ENCODE measurements at places on chromosomes 5 and 9. TPM values are rescaled to one million over a fixed set of nuclear protein-coding genes. Genes with fewer than 3 reads are reported as not detected.

DNA sequence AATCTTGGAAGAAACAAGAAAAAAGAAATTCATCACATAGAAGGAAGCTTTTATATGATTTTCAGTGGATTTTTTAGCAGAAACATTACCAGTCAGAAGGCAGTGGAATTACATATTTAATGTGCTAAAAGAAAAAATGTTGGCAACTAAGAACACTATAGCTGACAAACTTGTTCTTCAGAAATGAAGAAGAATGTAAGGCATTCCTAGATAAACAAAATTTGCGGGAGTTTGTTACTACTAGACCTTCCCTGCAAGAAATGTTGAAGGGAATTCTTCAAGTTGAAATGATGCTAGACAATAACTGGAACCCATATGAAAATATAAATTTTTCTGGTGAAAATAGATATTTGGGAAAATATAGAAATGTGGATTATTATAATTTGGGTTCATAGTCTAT, 718.3 kb upstream of the GRAMD2B start:
- no peak overlapping the region for H3K4me3 ChIP-seq
- no peak for DNase-seq
- no peaks in the 10 kb centered on the region for H3K36me3 ChIP-seq
- no peaks in the 10 kb centered on the region for H3K27me3 ChIP-seq
- no peak overlapping the region for H3K27ac ChIP-seq

- no peak overlapping the region for H3K27ac ChIP-seq
- H3K4me1 ChIP-seq: no peaks in the 10 kb centered on the region
- no peak for DNase-seq
- no peaks in the 10 kb centered on the region for H3K36me3 ChIP-seq
- no peaks in the 10 kb centered on the region for H3K27me3 ChIP-seq
Observed at GRCh38 chr9:95777136-95777535, 98.4 kb upstream of the ERCC6L2 start.

- no peak overlapping the region for H3K27ac ChIP-seq
- H3K4me1 ChIP-seq: no peaks in the 10 kb centered on the region
- no peak overlapping the region for H3K4me3 ChIP-seq
- no peaks in the 10 kb centered on the region for H3K36me3 ChIP-seq
Observed at GRCh38 chr9:96047741-96048103, 172.2 kb downstream of the ERCC6L2 start.

DNA sequence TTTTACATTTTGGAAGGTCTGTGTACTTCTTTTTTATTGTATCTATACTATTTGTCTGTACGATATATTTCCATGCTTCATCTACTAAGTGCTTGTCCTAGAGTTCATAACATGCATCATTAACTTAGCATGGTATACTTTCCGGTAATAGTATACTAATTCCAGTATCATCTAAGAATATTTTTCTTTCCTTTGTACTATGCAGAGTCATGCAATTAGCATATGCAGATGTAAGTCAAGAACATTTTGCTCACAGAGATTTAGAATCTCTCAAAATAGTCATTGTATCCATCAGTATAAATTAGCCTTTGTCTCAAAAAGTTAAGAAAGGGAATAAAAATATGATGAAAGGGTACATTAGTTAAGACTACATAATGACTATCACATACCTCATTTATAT, 770.4 kb upstream of the GRAMD2B start:
- no peaks in the 10 kb centered on the region for H3K27me3 ChIP-seq
- no peak for DNase-seq
- H3K36me3 ChIP-seq: no peaks in the 10 kb centered on the region
- H3K27ac ChIP-seq: no peak overlapping the region
- H3K4me1 ChIP-seq: no peaks in the 10 kb centered on the region

DNA sequence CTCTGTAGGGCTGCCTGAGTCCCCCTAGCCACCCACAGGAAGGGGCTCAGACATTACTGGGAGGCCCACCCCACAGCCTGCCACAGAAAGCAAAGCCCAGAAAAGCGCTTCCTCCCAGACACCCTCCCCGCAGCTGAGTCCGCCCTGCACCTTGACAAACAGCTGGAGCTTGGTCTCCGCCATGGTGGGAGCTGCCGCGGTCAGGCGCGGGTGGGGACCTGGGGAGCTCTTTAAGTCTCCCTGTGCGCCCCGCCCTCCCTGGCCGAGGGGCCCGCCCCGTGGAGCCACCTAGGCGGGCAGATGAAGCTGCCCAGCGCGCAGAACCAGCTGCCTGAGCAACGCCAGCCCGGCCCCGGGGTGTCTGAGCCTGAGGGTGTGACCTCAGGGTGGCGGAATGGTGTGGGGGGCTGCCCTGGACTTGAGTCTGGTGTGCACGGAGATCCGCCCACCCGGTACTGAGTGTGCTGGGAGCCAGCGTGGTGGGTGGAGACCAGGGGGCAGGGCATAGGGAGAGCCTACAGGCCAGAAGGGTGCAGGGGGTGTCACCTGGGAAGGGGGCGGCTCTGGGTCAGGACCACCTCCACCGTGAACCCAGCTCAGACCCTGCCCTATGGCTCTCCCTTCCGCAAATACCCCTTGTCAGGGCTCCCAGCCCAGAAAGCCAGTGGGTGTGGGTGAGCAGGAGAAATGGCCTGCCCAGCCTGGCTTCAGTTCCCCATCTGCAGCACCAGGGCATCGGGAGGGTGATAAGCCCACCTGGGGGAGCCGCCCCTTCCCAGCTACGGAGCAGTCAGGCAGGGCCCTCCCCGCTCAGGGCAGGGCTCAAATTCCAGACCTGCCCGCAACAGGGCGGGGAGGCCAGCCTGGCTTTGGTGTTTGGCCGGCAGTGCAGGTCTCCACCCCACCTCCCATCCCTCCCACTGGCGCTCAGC, at the start of gene CLIC3:
CLIC3 (minus strand) TSS at position 208 of the 932 bp plus-strand sequence; CDS start at position 183, 25 bp downstream.
- H3K27me3 ChIP-seq: no peaks in the 10 kb centered on the region
- H3K4me1 ChIP-seq: peaks cover 58% of the 10 kb centered on the region
- peak within 1 kb of the TSS; percentile 62 for H3K27ac ChIP-seq
- peak within 1 kb of the TSS; percentile 51 for H3K4me3 ChIP-seq

DNA sequence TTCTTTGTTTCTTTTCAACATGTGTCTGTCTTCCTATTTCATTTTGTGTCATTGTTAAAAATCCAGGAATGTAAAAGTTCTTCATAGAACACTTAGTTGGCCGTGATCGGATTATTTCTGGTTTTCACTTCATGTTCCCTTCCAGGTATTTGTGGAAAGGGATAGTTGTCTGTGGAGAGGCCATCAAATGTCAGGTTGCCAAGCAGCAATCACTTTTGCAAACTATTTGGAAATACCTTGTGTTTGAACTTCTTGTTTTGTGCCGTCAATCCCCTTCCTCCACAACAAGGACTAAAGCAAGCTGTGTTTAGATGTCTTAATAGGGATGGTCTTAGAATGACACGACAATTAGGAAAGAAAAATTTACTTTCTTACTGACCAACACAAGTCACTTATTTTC, 116.9 kb upstream of the MPDZ start:
- no peak for DNase-seq
- no peaks in the 10 kb centered on the region for H3K27me3 ChIP-seq
- no peaks in the 10 kb centered on the region for H3K36me3 ChIP-seq
- H3K4me3 ChIP-seq: no peak overlapping the region
- H3K27ac ChIP-seq: no peak overlapping the region

DNA sequence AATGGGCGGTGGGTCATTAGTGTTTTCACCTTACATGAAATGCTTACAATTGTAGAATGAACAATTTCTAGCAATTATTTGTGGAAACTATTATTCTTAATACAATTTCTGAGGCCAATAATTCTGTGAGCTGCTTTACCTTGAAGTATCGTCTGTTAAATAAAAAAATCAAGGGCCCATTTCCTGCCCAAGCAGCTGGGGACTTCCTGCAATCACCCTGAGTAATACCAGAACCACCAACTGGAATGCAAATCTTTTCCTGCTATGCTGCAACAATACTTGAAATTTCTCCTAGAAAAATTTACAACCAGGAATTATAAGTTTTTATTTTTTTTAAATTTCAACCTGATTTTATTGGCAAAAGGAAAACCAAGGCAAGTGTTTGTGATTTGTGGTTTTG, 52.6 kb downstream of the ADAMTS16 start:
- no peaks in the 10 kb centered on the region for H3K27me3 ChIP-seq
- no peak for DNase-seq
- H3K36me3 ChIP-seq: no peaks in the 10 kb centered on the region
- H3K27ac ChIP-seq: no peak overlapping the region

- H3K4me3 ChIP-seq: no peak overlapping the region
- no peaks in the 10 kb centered on the region for H3K36me3 ChIP-seq
- DNase-seq: no peak
- no peaks in the 10 kb centered on the region for H3K4me1 ChIP-seq
Observed at GRCh38 chr5:112208699-112209615, 210.1 kb downstream of the EPB41L4A start.

DNA sequence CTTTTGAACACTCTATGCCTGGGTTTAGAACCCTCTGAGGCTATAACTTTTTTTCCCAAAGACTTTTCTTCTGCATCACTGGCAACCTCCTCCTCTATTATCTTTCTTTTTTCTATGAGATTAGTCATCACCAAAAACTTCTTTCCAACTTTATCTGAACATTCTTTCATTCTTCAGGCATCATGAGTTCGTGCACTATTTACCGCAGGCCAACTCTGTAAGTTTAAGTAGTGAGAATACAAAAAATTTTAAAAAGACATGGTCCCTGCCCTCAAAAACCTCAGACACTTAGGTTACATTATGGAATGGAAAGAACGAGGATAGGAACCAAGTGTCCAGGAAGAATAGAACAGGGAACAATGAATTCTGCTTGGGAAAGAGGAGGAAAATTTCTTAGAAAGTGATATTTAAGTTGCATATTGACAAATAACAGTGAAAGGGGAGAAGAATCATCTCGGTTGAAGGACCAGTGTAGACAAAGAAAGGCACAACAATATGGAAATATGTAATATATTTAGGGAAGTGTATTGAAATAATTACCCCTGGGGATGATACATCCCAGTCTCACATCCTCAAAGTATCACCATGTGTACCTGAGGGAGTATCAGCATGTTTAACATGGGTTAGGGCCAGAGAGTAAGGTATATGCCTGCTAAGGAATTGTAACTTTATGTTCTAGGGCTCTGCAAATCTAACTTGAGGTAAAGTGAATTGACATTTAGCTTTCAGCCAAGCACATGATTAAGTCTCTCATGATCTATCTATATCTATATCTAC, 196.5 kb upstream of the NREP start:
- H3K4me3 ChIP-seq: no peak overlapping the region
- H3K36me3 ChIP-seq: no peaks in the 10 kb centered on the region
- no peak for DNase-seq
- H3K4me1 ChIP-seq: no peaks in the 10 kb centered on the region
- no peak overlapping the region for H3K27ac ChIP-seq
- H3K27me3 ChIP-seq: no peaks in the 10 kb centered on the region

GRCh38 chr9:37511016-37512010, 25.6 kb downstream of the POLR1E start:
- H3K27ac ChIP-seq: no peak overlapping the region
- H3K4me3 ChIP-seq: no peak overlapping the region
- no peaks in the 10 kb centered on the region for H3K4me1 ChIP-seq
- DNase-seq: no peak
- H3K27me3 ChIP-seq: no peaks in the 10 kb centered on the region

- peaks cover 5% of the 10 kb centered on the region for H3K36me3 ChIP-seq
- no peak overlapping the region for H3K27ac ChIP-seq
- no peak for DNase-seq
- no peak overlapping the region for H3K4me3 ChIP-seq
- H3K27me3 ChIP-seq: no peaks in the 10 kb centered on the region
- peaks cover 46% of the 10 kb centered on the region for H3K4me1 ChIP-seq
Observed at GRCh38 chr5:131329286-131329560, 65.4 kb downstream of the CDC42SE2 start.

DNA sequence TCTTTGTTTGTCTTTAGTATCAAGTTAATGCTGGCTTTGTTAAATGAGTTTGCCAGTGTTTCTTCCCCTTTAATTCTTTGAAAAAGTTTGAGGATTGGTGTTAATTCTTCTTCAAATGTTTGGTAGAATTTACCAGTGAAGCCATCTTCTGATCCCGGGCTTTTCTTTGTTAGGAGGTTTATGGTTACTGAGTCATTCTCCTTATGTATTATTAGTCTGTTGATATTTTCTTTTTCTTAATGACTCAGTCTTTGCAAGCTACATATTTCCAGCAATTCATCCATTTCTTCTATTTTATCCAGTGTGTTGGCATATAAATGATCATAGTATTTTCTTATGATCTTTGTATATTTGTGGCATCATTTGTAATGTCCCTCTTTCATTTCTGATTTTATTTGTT, 74.5 kb upstream of the SPINK5 start:
- H3K4me3 ChIP-seq: no peak overlapping the region
- H3K4me1 ChIP-seq: no peaks in the 10 kb centered on the region
- H3K27ac ChIP-seq: no peak overlapping the region
- H3K27me3 ChIP-seq: no peaks in the 10 kb centered on the region

DNA sequence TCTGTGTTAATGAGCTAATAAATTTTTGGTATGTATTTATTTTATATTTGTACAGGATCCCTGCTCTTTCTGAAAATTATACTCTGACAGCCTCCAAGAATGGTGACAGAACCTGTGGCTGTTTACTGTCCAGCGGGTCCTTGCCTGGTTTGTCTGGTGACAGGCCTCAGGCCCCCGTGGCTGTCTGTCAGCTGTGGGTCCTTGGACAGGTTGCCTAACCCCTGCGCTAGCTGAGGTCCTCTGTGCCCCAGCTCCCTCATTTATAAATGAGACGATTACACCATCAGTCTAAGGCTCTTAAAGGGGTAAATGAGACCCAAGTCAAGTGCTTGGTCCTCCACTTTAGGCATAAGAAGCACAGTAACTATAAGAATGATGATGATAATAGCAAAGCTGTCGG, 125.1 kb upstream of the COL5A1 start:
- H3K4me3 ChIP-seq: no peak overlapping the region
- H3K27me3 ChIP-seq: no peaks in the 10 kb centered on the region
- H3K4me1 ChIP-seq: no peaks in the 10 kb centered on the region

The DNAJB5 gene
- 3.3 TPM for total RNA-seq

The CARTPT gene
- not detected for total RNA-seq

Measured in CD8-positive, alpha-beta memory T cell (primary cell).